Trophoblast cell (in vitro differentiated cells and primary cell): ENCODE measurements at places on chromosomes 12 and 14.

DNA sequence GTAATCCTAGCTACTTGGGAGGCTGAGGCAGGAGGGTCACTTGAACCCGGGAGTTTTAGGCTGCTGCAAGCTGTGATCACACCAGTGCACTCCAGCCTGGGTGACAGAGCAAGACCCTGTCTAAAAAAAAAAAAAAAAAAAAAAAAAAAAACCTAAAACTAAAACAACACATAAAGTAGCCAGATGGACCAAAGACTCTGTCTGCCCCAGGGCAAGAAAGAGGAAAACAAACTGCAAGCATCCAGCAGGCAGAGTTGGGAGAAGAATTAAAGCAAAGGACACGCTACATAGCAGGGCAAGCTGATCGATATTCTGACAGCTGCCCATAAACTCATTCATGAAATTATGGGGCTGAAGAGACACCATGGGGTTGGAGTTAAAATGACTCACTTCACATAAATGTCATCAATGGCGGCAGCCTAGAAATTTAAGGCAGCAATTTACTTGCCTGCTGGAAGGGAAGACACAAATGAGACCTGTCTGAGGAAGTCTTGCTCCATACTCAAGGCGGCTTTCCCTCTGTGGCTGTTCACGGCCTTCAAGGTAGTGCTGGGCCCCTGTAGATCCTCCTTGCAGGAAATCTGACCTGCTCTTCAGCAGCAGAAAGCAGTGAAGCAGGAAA is 259.1 kb upstream of the FKBP4 start:
- no peak overlapping the region for H3K27ac ChIP-seq
- peak; percentile 14 for DNase-seq
- no peaks in the 10 kb centered on the region for H3K27me3 ChIP-seq
- H3K4me1 ChIP-seq, result peaks cover 5% of the 10 kb centered on the region

GRCh38 chr14:77099425-77100167 is 1.5 kb downstream of the CIPC start:
- no peaks in the 10 kb centered on the region for H3K27me3 ChIP-seq
- no peaks in the 10 kb centered on the region for H3K36me3 ChIP-seq
- peak overlapping the region; percentile 5 for H3K27ac ChIP-seq
- peaks cover 4% of the 10 kb centered on the region for H3K4me1 ChIP-seq

- H3K4me3 ChIP-seq, result no peak overlapping the region
- peaks cover 11% of the 10 kb centered on the region for H3K36me3 ChIP-seq
- no peak for DNase-seq
- H3K27ac ChIP-seq, result no peak overlapping the region
- no peaks in the 10 kb centered on the region for H3K4me1 ChIP-seq
Observed at GRCh38 chr14:31096255-31096654, 70.1 kb upstream of the STRN3 start.

DNA sequence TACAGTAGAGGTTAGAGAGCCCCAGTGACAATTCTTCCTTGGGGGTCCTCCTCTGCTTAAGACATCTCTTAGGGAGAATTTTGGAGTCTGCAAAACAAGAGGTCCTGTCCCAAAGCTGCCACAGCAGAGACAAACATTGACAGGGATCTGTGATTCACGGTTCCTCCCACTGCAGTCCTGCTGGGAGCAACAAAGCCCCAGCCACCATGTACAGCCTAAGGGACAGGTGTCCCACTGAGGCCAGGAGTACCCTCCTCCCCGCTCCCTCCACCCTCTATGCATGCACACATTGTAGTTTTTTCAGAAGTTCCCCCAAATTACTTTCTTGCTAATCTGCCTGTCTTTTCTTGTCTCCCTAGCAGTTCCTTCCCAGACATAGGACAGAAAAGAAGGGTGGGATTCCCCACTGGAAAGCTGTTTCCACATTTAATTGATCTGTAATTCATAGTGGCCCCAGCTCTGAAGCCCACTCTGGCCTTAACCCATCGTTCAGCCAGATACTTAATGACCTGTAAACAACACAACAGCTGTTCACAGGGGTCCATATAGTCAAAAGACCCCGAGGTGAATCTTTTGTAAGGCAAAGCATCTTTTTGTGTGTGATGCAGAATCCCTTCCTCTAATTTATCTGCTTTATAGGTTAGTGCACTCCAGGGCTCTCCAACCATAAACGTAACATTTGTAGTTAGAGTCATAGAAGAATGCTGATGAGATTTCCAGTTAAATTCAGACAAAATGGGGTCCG is 13.9 kb upstream of the PRICKLE1 start:
- H3K4me1 ChIP-seq, result peaks cover 2% of the 10 kb centered on the region
- H3K27me3 ChIP-seq, result no peaks in the 10 kb centered on the region
- no peak overlapping the region for H3K27ac ChIP-seq
- H3K4me3 ChIP-seq, result no peak overlapping the region
- DNase-seq, result no peak

- H3K27ac ChIP-seq, result no peak overlapping the region
- H3K36me3 ChIP-seq, result no peaks in the 10 kb centered on the region
- no peaks in the 10 kb centered on the region for H3K4me1 ChIP-seq
Observed at GRCh38 chr14:81871706-81872105, 338.1 kb upstream of the SEL1L start.

DNA sequence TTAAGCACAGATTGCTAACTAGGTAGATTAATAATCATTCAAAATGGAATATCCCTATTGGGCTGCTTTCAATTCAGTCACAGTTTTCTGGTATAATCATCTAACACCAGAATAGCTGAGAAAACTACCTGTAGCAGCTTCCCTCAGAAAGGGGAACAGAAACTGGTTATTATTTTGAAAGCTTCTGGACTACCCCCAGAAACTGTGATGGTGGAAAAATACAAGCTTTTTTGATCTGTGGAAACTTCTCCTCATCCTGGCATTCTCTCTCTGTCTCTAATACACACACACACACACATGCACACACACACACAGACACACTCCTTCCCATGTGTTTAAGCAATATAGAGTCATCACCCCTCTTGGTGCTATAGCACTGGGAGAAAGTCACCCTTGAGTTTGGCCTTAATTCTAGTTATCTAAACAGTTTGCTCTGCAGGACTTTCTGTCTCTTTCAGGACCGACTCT is 251.5 kb upstream of the LMO3 start:
- no peaks in the 10 kb centered on the region for H3K36me3 ChIP-seq
- no peaks in the 10 kb centered on the region for H3K27me3 ChIP-seq
- H3K4me1 ChIP-seq, result no peaks in the 10 kb centered on the region

- peaks cover 4% of the 10 kb centered on the region for H3K4me1 ChIP-seq
- no peak for DNase-seq
- H3K4me3 ChIP-seq, result no peak overlapping the region
- H3K36me3 ChIP-seq, result no peaks in the 10 kb centered on the region
Observed at GRCh38 chr12:1564067-1564466, 30.3 kb downstream of the FBXL14 start.

DNA sequence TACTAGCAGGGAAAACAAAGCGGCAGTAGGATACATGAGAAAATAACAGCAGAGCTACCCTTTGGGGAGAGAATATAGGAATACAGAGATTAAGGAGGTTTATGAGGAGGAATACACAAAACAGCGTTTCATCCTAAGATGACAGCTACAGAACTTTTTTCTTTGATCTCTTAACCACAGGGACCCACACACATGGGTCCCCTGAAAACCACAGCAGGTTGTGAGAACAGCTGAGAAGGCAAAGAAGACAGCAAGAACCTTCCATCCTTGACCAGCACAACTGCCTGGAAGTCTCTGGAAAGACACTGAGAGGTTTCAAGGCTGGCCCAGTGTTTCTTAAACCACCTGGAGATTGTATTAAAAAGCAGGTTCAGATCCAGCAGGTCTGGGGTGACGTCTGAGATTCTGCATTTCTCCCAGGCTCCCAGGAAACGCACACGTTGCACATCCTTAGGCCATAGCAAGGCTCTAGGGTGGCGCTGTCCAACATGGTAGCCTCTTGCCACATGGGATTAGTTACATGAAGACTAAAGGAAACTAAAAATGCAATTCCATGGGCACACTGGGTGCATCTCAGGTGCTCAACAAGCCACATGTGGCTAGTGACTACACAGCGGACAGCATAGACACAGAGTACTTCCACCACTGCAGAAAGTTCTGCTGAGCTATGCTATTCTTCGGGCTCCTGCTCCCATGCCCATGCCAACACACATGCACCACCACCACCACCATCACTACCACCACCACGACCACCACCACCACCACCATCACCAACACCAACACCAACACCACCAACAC is 92.3 kb downstream of the FOXN3 start:
- no peaks in the 10 kb centered on the region for H3K4me1 ChIP-seq
- DNase-seq, result no peak
- no peak overlapping the region for H3K4me3 ChIP-seq

GRCh38 chr14:69693801-69694729 is 72.9 kb upstream of the SRSF5 start:
- no peak overlapping the region for H3K27ac ChIP-seq
- H3K27me3 ChIP-seq, result no peaks in the 10 kb centered on the region
- no peak overlapping the region for H3K4me3 ChIP-seq
- H3K36me3 ChIP-seq, result no peaks in the 10 kb centered on the region
- no peak for DNase-seq

DNA sequence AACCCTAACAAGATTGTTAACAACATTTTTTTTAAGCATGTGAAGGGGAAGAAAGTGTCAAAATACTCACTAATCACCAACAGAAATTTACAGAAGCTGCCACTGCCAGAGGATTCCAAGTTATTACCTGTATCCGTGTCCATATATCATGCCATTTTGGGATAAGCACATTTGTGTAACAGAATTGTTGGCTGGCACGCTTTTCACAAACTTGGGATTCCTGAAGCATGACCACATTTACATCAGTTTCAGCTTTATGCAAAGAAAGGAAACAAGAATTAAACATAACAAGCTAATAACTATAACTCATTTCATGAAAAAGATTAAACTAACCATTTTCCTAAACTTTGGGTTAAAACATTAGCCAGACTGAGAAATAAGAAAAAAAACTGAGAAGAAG is 5.9 kb downstream of the NEMP1 start:
- H3K36me3 ChIP-seq, result peaks cover 10% of the 10 kb centered on the region
- H3K4me3 ChIP-seq, result no peak overlapping the region
- H3K27me3 ChIP-seq, result no peaks in the 10 kb centered on the region
